ENCODE measurements at places on chromosomes 16 and 17.
A peak's percentile ranks its signal among the peaks of the same experiment; 100 is the strongest.

DNA sequence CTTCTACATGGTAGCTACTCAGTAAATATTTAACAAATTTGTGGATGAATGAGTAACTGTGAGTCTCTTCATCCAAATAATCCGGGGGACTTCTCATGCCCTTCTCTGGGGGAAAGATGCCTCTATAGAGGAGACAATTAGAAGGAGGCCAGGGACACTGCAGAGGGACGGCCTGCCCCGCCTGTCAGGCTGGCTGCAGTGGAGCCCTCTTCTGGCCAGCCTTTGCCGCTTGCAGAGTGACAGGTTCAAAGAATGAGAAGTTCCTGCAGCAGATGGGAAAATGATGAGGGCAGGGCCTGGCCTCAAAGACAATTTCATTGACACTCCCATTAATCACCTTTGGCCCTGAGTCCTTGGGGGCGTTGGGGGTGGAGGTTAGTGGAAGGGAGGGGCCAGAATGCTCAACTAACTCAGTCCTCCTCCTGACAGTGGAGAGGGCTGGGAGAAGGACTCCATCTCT is 339.0 kb downstream of the MAF start:
- DNase-seq = no peak

GRCh38 chr17:3688852-3689261 is 7.1 kb downstream of the P2RX5 start:
- DNase-seq = no peak

- no peak for DNase-seq
Measured at GRCh38 chr16:68643847-68644246, 1.3 kb upstream of the CDH3 start.

GRCh38 chr16:56231-56927 is 2.8 kb downstream of the SNRNP25 start:
- DNase-seq = no peak

DNA sequence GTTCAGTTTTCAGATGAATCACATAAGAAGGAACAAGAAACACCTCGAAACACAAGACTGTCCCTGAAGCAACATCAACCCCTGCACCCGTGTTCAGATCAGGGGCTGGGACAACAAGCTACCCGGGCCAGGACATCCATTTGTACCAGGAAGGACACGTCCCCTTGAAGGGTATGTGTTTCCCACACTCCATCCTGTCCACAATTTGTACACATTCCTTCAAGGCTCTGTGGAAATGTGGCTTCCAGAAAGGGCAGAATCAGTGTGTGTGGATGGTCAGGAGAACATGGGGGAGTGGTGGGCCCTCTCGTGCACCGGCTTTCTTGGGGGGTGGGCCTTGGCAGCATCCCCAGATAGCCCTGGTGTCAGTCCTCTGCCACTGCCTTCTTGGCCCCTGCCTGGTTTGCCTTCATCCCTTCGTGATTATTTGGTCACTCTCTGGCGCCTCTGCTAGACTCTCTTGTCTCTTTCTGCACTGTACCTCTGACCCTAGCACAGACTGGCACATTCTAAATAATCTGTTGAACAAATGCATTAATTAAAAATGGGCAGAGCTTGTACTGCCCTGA is 10.3 kb downstream of the KIFC3 start:
- no peak for DNase-seq

DNA sequence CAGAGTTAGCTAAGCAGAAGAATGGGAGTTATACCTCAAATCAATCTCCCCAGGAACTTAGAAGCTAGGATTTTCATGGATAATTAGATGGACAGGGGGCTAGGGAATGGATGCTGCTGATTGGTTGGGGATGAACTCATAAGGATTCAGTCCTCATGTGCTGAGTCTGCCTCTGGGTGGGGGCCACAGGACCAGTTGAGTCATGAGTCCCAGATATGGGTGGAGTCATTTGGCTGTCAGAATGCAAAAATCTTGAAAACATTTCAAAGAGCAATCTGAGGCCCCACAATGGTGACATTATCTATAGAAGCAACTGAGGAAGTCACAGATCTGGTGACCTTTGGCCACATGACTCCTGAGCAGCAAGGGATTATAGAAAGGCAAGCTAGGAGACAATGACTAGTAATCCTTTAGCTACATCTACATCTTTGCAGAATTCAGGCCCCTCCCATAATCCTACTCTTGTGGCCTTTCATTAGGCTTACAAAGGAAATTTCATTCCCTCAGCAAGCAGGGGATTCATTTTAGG is 82.6 kb upstream of the CCL2 start:
- peak; percentile 35 for DNase-seq

- DNase-seq = peak; percentile 63
Measured at GRCh38 chr17:63446753-63447470, 806 bp upstream of the CYB561 start.

GRCh38 chr17:1486802-1487695 is 5.4 kb downstream of the MYO1C start:
- peak; percentile 53 for DNase-seq

GRCh38 chr16:75506574-75506973 is 11.3 kb upstream of the CHST6 start:
- DNase-seq = peak; percentile 94

GRCh38 chr17:76566988-76567431 is 18.6 kb downstream of the ST6GALNAC2 start:
- no peak for DNase-seq

GRCh38 chr17:71900621-71901229 is 220.1 kb upstream of the SOX9 start:
- DNase-seq = peak; percentile 47

GRCh38 chr17:37489197-37490001 is at the start of gene DUSP14:
TSS of gene DUSP14 (plus strand) at chr17:37489891. CDS start at chr17:37512273, 22,382 bp downstream.
- DNase-seq = peak; percentile 67

- no peak for DNase-seq
Measured at GRCh38 chr17:9236286-9237052, 215.2 kb downstream of the NTN1 start.

- no peak for DNase-seq
Measured at GRCh38 chr16:56257239-56257638, 66.0 kb downstream of the GNAO1 start.

GRCh38 chr17:62657690-62658089 is 30.2 kb downstream of the MRC2 start:
- DNase-seq = no peak

DNA sequence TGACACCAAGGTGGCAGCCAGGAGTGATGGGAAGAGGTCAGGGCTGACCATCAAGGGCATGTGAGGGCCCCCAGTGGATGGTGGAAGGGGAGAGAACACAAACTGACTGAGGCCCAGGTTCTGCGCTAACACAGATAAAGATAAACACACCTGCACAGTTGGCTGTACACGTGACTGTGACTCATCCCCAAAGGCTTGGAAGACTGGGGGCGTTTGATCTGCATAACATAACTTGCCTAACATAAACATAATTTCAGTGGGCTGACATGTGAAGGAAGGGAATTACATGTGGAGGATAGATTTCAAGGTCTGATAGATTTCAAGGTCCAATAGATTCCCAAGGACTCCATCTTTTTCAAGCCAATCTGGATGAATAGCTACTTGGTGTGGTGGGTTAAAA is 100.9 kb upstream of the TNRC6C start:
- no peak for DNase-seq

- no peak for DNase-seq
Measured at GRCh38 chr17:740240-741017, 8.0 kb downstream of the TLCD3A start.

- DNase-seq = peak; percentile 77
Measured at GRCh38 chr17:19263641-19264051, 26.5 kb downstream of the EPN2 start.

- peak; percentile 73 for DNase-seq
Measured at GRCh38 chr17:44331249-44331760, 6.7 kb upstream of the SLC25A39 start.

DNA sequence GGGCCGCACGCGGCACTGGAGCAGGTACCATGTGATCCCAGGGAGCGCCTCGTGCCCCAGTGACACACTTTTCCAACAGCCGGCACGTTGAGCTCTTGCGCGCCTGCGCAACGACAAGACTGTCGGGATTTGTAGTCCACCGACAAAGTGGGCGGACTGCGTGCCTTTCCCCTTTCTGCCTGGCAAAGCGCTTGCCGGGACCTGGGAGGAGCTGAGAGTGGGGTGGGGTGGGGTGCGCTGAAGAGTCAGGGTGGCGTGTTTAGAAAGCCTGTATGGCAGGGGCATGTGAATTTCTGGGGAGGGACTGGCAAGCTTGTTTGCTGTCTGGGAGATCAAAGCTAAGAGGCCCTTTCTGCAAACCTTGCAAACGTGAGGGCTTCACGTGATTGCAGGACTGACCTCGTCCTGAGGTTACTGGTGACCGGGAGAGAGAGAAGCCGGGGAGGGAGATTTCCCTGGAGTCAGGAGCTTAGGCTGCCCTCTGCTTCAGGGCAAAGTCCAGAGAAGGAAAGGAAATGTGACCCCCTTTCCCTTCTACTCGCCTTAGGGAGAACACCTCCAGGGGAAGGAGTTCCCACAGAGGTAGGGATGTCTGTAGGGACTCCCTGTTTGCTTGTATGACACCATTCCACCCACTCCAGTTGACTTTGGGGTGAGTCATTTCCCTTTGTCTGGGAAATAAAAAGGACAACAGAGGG is 429 bp upstream of the NR1D1 start:
- DNase-seq = peak; percentile 98

DNA sequence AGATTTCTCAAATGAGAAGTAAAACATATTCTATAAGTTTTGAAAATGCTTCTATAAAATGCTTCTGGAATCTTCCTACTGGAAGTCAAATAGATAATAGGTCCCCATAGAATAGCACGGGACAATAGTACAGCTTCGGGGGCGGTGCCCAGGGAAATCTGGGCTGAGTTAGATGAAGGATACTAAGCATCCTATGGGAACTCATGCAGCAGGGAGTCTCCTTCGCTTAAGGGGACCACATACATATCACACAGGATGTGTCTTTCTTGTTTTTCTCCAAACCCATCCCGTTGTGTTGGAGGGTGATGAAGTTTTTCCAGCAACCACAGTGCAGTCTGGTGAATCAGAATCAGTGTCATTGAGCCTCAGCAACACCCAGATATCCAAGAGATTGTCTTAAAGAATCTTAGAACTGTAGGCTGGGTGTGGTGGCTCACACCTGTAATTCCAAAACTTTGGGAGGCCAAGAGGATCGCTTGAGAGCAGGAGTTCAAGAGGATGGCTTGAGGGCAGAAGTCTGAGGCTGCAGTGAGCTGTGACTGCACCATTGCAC is 84.2 kb downstream of the PITPNC1 start:
- DNase-seq = no peak

DNA sequence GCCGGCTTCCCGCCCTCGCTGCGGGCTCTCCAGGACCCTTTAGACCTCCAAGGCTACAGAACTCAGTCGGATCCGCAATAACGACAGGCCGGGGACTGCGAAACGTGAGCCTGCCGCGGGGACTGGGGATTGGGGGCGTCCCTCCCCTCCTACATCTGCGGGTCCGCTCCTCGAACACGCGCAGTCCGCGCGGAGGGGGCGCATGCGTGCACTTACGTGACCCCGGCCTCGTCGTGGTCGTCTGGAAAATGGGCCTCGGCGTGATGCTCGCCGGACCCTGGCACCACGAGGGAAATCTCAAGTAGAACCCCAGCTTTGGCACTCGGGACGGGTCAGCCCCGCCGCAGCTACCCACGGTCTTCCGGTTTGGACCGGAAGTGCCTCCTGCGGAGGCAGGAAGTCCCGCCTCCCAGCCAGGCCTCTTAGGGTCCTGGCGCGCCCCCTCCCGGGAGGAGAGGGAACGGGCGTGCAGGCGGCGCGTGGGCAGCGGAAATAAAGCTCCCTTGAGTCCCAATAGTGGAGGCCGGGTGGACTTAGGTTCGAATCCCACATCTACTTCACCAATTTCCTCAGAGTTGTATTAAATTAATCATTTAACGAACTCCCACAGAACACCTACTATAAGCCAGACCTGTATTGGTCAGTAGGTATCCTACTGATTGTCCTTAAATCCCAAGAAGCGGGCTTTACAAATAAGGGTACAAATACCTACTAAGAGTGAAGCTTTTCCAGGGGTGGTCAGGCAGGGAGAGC is at the start of gene TAF1C:
Gene TAF1C (minus strand): TSS at position 373 of the 753 bp plus-strand sequence. CDS start 2,069 bp downstream, outside the sequence.
- DNase-seq = peak; percentile 94

GRCh38 chr17:36690190-36690589 is 88.8 kb downstream of the MRM1 start:
- DNase-seq = no peak

DNA sequence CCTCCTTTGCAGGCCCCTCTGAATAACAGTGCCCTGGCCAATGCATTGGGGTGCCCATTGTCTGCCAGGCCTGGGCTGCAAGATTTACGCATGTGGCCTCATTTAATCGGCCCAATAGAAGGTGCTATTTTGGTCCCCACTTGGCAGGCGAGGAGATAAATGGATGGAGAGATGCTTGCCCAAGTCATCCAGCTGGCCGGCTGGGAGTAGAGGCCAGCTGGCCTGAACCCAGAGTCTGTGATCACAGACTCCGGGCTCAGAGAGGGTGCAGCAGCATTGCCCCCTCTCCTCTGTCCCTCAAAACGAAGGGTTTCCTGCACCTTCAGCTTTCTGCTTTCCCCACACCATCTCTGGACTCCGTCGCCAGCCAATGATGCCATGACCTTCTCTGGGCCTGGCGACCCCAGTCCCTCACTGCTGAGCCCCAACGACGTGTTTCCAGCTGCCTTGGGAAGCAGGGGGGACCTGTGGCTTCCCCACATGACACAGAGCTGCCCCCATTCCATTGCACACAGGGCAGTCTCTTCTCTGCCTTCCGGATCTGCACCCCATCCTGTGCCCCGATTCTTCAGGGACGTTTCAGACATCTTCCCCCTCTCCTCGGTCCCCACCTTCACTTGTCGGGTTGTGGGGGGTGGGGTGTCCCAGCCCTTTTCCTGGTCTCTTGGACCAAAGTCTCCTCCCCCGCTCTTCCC is 3.5 kb upstream of the ADGRG1 start:
- no peak for DNase-seq

DNA sequence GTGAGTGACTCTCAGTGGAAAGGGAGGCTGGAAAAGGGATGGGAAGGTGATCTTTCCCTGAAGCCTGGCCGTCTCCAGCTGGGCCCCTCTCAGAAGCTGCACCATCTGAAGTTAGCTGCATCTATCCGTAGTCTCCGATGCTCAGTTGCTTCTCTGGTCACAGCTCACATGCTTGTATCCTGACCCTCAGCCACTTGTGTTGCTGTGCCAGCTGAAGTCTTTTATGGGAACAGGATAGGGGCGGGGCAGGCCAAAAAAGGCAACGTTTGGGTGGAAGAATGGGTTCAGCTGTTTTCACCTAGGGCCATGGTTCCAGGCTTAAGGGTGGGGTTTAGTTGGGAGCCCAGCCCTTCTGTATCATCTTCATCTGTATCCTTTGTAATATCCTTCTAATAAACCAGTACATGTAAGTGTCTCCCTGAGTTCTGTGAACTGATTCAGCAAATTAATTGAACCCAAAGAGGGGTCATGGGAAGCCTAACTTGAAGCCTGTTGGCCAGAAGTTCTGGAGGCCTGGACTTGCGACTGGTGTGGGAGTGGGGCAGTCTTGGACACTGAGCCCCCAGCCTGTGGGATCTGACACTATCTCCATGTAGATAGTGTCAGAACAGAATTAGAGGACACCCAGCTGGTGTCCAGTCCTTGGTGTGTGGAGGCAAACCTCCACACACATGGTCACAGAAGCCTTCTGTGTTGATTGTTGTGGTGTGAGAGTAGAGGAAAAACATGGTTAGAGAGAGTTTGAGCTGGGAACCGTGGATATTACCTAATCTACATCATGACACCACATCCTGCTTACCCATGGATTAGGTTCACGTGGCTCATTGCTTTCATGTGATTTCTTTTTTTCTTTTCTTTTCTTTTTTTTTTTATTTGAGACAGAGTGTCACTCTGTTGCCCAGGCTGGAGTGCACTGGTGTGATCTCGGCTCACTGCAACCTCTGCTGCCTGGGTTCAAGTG is 49.3 kb upstream of the FBXO47 start:
- DNase-seq = peak; percentile 56

All from fibroblast of mammary gland (primary cell).